CD4-positive, alpha-beta T cell treated with Interleukin-10 for 1 hour (primary cell): ENCODE measurements at places on chromosomes 11 and 22.
A peak's percentile ranks its signal among the peaks of the same experiment; 100 is the strongest.

DNA sequence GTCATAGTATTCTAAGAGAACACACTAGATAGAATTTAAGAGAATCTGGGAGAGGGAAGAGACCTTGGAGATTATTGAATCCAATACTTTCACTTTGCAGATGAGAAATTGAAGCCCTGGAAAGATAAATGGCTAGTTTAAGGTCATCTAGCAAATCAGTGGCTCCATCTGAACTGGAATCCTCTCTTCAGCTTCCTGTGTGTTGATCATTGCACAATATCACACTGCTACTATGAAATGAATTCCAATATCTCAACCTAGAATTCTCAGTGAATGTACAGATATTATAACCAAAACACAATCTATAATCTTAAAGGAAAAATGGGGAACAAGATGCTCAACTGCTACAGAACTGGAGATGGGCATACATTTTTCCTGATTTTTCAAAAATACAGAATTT, 44.1 kb downstream of the DCUN1D5 start:
- no peak for DNase-seq

- DNase-seq, result peak; percentile 88
Observed at GRCh38 chr22:49925525-49926128, 7.2 kb downstream of the CRELD2 start.

DNA sequence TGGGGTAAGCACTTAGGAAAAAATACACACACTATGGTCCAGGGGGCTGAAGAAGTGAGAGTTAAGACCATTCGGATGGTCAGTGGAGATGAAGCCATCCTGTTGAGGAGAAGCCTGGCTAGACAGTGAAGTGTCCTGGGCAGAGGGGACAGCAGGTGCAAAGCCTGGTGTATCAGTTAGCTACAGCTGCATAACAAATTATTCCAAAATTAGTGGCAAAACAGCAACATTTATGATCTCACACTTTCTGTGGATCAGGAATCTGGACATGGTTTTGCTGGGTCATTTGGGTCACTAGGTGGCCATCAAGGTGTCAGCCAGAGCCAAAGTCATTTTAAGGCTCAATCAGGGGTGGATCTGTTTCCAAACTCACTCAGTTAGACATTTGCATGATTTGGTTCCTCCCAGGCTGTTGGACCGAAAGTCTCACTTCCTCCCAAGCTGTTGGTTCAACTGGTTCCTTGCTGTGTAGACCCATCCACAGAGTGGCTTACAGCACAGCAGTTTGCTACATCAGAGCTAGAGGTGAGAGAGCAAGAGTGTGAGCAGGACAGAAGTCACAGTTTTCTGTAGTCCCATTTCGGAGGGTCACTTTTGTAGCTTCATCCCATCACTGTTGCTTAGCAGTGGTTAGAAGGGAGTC, 80.1 kb upstream of the ALX4 start:
- DNase-seq, result no peak

- no peak for DNase-seq
Observed at GRCh38 chr22:26161746-26162145, 7.5 kb upstream of the SEZ6L start.

DNA sequence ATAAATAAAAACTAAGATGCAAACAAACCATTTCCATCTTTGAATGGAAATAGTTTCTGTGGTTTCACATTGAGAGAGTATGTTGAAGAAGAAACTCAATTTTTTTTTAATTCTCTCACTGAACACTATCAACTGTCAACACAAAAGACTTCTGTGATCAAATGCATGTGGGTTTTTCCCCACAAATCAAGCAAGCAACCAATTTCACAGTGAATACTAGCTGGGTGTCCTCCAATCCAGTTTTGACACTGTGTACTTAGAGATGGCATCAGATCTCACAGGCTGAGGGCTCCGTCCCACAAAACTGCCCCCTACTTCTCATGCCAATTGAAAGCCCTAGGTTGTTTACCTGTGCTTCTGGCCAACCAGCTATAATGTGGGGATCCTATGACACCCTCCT, 34.5 kb downstream of the CTSC start:
- DNase-seq, result peak; percentile 30

GRCh38 chr11:80873310-80873999, 1432.6 kb upstream of the TENM4 start:
- DNase-seq, result no peak

- DNase-seq, result no peak
Observed at GRCh38 chr22:42957544-42957943, 57.4 kb downstream of the PACSIN2 start.

DNA sequence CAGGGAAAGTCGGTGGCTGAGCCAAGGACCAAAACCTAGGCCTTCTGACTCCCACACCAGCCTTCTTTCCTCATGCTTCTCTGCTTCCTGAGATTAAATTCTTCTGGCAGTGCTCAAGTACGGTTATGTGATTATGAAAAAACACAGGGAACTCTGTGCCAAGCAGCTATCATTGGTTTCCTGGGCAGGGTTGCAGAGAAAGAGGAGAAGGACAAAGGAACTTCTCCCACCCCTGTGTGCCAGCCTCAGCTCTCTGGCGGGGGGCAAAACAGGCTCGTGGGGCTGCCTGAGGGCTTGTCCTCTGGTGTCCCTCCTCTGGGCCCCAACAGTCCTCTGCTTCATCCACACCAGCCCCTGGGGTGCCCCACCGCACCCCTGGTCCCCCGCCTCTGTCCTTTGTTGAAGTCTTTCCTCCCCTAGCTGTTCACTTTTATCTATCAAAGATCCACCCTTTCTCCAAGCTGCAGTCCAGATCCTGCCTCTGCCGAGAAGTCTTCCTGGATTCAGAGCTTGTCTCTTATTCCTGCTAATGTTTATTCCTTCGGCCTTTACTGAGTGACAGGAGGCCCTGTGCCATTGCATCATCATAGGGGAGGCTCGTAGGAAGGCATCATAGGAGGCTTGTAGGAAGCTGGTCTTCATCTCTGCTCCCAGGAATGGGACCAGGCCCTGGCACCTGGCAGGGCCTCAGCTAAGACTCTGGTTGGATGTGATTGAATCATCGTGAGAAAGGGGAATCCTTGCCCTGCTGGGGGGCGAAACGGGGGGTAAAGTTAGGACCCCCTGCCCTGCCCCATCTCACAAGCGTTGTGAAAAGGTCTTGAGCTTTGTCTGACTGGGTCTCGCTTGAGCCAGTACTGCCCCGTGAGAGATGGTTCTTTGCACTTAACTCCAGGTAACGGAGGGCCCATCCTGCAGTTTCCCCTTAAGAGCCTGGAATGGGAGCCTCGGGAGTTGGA, 11.5 kb upstream of the FTH1 start:
- DNase-seq, result no peak

DNA sequence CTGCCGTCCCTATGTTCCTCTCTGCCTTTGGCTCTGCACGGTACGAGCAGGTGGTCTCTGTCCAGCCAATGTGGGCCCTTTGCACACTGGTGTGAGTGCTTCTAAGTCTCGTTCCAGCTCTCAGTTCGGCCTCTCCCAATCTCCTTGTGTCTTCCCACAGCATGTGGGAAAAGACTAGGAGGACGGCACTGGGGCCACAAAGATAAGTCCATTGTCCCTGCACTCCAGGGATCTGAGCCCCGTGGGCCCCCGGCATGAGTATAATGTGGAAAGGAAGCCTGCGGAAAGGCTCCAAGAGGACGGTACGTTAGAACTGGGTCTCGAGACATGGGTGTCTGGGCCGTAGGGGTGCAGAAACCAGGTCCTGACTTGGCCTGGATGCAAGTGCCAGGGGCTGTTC, 16.4 kb downstream of the MYEOV start:
- no peak for DNase-seq

- DNase-seq, result peak; percentile 41
Observed at GRCh38 chr11:76588455-76589325, 81.9 kb downstream of the LRRC32 start.

- DNase-seq, result no peak
Observed at GRCh38 chr22:48297296-48297695, 1530.4 kb downstream of the BRD1 start.

DNA sequence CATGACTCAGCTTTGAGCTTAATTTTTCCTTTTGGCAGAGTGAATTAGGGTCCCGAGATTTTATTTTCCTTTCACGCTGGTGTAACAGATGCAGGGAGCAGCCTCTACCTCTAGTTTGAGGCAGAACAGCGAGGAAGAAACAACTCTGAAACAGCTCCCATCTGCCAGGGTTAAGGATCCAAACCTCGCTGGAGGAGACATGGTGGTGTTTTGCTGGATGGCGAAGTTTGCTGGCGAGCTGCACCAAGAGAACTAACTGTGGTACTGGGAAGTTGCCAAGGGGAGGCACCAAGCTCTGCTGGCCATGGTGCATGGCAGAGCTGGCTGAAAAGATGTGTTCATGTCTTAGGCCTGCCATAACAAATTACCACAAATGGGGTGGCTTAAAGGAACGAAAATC, 7.6 kb upstream of the ALKBH3 start:
- no peak for DNase-seq

GRCh38 chr11:103476874-103477273, 367.6 kb downstream of the DYNC2H1 start:
- DNase-seq, result no peak

DNA sequence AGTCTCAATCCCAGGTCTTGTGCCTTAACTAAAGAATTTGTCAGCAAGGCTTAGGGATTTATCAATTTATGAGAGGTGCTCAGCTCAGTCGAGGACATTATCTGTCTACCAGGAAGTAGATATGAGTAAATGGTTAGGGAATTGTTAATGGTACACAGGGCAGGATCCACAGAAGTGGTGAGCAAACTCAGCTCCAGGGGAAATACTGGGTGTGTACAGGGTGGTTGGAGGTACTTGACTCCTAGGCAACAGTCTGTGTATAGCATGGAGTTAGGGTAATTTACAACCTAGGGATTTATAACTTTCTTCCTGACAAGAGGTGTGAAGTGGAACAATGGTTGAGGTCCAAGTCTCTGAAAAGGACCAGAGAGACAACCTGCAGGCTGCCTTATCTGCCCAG, 123.4 kb upstream of the OR9Q1 start:
- DNase-seq, result no peak

DNA sequence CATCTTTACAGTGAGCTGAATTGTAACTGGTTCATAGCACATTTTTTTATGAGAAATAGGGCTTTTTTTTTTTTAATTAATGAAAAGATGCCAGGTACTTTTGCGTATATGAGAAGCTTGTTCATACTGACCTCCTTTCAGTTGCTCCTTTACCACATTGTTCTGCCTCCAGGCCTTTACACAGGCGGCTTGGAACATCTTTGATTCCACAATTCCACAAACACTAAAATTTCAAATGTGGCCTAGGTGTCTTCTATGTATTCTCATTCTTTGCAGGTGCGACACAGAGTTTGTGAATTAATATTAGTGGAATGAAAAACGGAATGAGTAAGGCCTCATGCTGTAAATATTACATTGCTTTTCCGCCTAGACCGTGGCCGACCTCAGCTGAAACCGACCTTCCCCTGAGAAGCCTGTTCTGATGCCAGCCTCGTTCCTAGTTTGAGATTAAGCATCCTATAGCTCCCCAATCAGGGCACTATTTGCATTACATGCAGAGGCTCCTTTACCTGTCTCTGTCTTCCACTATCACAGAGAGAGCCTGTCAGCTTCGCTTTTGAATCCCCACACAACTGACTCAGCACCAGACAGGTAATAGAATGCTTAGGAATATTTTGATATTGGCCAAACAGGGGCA, 125.8 kb downstream of the LDLRAD3 start:
- DNase-seq, result no peak

DNA sequence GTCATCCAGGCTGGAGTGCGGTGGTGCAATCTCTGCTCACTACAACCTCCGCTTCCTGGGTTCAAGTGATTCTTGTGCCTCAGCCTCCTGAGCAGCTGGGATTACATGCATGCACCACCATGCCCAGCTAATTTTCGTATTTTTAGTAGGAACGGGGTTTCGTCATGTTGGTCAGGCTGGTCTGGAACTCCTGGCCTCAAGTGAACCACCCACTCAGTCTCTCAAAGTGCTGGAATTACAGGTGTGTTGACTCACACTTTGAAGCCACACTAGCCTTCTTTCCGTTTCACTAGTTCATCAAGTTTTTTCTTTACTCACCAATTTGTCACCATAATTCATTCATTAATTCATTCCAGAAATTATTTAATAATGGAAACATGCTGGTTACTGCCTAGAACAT, 298.4 kb upstream of the MTNR1B start:
- no peak for DNase-seq

DNA sequence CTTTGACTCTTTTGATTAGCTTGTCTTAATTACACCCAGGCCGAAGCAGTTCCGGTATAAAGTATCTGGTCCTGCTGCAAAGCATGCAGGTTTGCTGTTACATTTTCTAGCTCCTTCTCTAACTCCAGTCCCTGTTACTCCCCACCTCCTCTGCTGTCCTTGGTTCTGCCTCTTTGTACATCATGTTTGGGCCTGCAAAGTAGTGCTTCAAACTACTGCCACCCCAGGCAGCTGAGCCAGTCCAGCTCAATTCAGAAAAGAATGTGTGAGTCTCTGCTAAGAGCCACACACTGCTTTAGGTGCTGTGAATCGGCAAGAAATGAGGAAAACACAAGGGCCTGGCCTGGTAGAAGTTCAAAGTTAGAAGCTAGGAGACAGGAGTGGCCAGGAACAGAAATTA, 136.0 kb downstream of the SERGEF start:
- no peak for DNase-seq

DNA sequence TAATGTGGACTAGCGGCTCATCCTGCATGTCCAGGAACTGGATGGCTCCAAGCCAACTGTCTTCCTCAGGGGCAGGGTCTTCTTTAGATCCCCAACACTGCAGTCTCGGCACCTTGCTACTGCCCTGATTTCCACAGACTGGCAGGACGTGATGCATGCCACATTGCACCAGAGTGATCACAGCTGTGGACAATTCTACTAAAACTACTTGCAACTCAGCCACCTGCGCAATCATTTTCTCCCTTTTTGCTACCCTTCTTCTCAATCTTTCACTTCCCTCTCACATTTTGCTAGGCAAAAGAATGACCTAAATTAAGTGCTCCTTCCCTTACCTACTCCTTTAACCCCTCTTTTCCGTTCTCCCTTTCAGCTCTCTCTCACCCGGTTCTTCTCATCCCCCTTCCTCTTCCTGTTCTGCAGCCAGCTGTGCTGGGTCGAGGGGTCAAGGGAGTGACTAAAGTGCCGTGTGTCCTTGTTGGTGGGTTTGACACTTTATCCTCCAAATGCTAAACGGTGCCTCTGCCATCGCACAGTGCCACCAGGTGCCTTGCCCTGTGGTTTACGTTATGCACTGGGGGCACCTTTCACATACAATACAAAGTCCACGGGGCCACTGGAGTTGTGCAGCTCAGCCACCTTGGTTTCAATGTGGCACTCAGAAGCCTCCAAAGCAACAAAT, 11.5 kb upstream of the PEX26 start:
- DNase-seq, result no peak

GRCh38 chr11:4480577-4481239, 1.7 kb upstream of the OR52K1 start:
- no peak for DNase-seq

- DNase-seq, result no peak
Observed at GRCh38 chr11:34037016-34037415, 14.5 kb upstream of the CAPRIN1 start.
